Stimulated activated CD4-positive, alpha-beta T cell treated with anti-CD3 and anti-CD28 coated beads, TNF-alpha, amount 100 ng/mL, for 4 hours (primary cell): ENCODE measurements at places on chromosomes 11 and 22.

- no peak for DNase-seq
Measured at GRCh38 chr11:57379732-57380131, 1.2 kb downstream of the PRG3 start.

DNA sequence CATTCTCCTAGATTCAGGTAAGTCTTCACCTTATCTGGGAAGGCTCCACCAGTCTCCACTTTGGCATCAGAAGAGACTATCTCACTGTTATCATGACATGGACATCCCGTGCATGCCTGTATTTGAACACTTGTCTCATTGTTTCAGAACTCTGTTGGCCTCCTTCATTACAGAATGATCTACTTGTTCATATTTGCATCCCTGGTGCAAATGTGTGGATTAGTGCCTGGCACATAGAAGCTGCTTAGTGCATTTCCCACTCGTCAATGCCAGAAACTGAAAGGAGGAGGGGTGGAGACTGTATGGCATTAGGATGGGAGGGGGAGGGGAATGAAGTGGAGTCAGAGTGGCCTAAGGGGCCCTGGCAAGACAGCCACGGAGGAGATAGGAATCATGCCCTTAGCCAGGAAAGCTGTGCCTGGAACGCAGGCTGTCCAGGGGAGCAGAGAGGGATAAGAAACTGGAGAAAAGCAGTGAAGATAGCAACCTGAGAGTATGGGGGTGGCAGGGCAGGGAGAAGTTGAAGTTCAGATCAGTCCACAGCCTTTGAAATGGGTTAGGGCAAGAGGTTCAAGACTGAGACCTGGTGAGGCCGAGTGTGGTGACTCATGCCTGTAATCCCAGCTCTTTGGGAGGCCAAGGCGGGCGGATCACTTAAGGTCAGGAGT, 53.8 kb upstream of the CAPRIN1 start:
- no peak for DNase-seq

DNA sequence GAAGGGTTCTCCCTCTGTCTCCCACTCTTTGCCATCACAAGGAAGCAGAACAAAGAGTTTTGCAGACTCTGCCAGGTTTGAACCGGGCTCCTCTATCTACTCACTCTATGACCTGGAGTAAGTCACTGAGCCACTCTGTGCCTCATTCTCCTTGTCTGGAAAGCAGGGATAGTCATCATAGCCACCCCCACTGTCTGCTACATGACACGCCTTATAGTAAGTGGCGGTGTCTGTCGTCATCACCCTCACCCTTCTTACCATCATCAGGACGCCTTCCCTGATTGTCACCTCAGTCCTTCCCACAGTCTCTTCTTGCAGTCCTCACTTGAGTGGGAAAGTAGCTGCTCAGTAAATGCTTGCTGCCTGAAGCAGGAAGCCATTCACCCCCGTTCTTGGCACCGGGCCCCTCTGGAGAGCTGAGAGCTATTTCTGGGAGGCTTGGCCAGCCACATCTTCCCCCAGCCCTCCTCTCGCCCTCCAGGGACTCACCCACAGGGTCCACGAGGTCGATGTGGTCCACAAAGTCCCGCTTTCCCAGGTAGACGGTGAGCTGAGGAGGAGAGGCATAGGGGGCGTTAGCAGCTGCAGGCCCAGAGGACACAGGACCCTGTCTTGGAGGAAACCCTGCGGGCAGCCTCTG, 46.4 kb downstream of the TPBGL start:
- no peak for DNase-seq

- no peak for DNase-seq
Measured at GRCh38 chr11:103047837-103048236, 44.1 kb downstream of the DCUN1D5 start.

GRCh38 chr22:22465782-22466181, 42.8 kb downstream of the ZNF280B start:
- no peak for DNase-seq

DNA sequence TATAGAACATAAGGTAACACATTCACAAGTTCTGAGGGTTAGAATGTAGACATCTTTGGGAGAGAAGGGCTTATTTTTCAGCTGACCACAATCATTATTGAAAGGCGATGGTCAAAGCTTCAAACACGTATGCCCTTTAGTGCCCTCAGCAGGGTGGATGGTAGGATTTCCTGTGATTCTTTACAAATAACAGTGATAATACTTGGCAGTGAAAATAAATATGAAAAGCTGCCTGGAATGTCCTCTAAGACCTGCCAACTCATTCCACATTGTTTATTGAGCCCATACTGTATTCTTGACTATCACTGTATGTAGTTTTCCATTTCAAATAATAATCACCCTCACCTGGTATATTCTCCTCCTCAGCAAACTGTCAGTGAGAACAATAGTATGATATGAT, 13.7 kb upstream of the MPEG1 start:
- no peak for DNase-seq

DNA sequence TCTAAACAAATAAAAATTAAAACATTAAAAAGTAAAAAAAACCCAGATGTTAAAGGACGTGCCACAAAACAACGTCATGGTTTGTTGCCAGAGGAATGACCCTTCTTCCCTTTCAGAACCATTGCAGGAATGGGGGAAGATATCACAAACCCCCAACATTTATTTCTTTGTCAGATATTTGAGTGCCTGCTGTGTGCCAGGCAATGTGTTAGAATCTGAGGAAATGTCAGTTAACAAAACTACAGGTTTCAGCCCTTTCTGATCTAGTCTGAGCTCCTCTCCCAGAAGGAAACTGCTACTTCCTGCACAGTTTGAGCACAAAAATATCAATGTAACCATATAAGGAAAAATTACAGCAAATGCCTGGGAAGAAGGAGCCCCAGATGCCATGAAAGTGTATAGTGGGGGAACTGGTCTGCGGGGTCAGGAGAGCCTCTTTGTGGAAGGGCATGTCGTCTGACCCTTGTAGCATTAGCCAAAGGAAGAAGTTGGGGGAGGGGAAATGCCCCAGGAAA, 7.1 kb upstream of the NHERF4 start:
- no peak for DNase-seq

GRCh38 chr22:17792299-17792698, 18.0 kb upstream of the BID start:
- no peak for DNase-seq

GRCh38 chr11:130022799-130023198, 20.2 kb upstream of the PRDM10 start:
- no peak for DNase-seq

DNA sequence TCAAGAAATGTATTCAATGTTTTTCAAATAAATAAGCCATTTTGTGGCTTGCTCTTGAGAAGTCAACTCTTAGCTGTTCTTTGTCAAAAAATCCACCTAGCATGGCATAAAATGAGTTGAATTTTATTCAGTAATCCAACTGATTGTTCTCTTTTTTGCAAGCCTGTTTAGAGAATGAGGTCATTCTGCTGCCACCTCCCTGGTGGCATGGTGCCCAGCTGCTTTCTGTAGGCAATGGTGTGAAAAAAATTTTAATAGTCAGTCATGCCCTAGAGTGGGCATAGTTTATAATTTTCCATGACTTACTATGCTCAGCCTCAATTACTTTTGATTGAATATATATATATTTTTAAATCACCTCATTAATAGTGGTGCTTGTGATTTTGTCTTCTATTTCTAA, 177.2 kb downstream of the INSC start:
- DNase-seq = no peak

DNA sequence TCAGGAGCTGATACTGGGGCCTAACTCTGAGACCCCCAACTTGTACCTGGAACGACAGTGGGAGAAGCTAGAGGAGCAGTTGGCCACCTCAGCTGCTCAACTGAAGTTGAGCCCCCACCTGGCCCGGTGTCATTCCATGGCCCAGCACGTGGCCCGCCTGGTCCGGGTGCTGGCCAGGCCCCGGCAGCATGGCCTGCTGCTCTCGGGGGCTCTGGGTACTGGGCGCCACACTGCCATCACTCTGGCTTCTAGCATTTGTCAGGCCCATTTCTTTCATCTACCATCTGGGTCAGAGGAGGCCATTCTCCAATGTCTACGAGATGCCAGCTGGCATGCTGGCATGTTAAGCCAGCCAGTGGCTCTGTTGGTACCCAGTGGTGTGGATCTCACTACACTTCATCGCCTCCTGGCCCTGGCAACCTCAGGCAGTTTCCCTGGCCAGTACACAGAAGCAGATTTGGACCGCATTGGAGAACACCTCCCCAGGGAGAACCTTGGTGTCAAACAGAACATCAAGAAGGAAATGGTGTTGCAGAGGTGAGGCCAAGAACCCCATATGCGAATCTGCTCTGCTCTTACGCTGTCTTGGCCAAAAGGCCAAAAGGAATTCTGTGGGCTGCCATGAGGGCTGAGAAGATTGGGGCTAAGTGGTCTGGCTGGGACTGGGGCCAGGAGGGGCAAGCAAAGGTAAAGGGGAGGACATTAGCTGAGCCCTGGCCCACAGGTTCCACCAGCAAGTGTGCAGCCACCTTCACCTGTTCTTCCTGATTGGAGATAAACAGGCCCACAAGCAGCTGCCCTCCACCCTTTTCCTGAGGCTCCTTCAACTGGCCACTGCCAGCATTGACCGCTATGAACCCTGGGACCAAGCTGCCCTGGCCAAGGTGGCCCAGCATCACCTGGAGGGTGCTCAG, 45.4 kb downstream of the RRP8 start:
- no peak for DNase-seq

GRCh38 chr11:17694494-17695110, 24.8 kb upstream of the MYOD1 start:
- DNase-seq = no peak

GRCh38 chr22:50626850-50627641, 906 bp downstream of the ARSA start:
- no peak for DNase-seq

DNA sequence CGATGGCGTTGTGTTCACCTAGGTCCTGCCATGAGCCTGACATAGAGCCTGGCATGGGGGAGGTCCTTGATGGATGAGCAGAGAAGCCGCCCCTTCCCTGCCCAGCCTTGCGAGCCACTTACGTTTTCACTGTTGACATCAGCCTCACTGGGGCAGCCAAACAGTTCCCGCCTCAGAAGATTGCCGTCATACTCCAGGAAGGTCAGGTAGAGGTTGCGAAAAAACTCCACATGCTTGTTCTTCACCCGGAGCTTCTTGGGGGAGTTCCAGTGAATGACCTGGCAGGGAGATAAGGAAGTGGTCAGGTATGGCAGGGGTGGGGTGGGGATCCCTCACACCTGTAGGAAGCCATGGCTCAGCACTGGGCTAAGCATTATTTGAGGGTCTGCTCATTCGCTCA, 279.3 kb upstream of the SYN3 start:
- DNase-seq = no peak

DNA sequence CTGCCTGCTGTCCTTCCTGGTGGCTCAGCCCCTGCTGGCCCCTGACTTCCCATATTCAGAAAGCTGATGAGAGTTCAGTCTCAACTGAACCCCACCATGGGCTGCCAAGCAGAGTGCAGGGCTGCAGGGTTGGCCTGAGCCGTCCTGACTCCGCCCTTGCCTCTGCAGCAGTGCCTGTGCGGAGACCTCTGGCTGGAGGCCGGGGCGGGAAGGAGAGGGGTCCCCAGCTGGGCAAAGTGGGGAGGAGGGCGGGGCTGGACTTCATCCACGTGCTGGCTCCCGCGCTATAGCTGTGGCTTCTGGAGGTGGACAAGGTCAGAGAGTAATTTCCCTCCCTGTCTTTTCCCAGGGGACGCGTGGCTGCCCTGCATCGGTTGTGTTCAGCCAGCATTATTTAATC, 13.6 kb downstream of the GLB1L3 start:
- DNase-seq = no peak

DNA sequence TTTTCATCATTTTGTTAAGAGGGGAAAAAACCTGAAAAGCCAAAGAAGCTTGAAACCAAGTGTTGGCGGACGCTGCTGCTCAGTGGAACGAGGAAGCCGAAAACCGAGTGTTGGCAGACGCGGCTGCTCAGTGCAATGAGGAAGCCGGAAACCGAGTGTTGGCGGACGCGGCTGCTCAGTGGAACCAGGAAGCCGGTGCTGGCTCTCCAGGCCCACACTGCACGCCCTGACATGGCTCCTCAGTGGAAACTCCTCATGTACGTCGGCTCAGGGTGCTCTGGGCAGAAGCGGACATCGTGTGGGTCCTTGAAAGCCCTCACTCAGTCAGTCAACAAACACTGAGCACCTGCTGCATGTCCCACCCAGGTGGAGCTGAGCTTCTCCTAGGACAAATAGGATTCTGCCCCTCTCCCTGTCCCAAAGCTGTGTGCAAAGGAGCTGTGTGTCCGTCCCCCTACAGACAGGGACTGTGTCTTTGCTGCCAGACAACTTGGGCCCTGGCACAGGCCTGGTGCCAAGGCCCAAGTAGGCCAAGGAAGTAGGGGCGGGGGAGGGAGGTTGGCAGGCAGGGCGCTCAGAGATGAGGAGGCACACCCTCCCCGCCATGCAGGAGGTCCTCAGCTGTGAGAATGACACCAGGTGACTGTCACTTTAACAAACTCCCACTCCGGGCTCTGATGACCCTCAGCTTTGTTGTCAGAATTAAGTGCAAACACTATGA, 37.3 kb downstream of the PHF21B start:
- no peak for DNase-seq

- no peak for DNase-seq
Measured at GRCh38 chr11:127275774-127276173, 275.2 kb upstream of the KIRREL3 start.

DNA sequence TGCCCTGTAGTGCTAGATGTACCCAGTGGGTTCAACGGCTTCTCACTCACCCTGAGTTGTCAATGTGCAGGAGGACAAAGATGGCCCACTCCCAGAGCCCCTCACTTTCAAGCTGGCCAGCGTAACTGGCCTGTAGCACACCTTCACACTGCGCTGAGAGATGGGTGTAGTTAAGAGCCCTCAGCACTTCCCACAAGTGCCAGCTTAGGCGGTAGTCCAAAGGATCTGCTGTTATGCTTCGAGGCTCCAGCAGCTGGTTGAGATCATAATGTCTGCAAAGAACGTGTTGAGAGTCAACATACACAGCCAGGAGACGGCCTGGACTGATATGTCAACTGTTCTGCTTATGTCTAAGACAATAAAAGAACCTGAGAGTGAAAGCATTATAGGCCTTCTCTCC, 14.7 kb upstream of the CHRNA10 start:
- no peak for DNase-seq

DNA sequence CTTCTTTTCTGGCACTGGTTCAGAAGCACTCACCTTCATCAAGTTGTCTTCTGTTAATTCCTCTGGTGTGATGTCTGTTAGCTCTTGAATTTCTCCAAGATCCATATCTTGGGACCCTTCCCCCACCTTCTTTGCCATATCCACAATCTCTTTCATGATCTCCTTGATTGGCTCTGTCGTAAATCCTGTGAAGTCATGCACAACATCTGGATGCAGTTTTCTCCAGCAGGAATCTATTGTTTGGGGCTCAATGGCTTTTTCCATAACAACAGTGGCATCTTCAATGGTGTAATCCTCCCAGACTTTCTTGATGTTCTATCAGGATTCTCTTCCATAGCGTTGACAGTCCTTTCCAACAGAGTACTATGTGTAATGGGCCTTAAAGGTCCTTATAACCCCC, 96.9 kb downstream of the CSTPP1 start:
- no peak for DNase-seq
